ENCODE measurements at places on chromosomes 6 and 20.
A peak's percentile ranks its signal among the peaks of the same experiment; 100 is the strongest.

- no peak for DNase-seq
These were observed 34.2 kb upstream of the GFRAL start for GRCh38 chr6:55293116-55293515.

- no peak for DNase-seq
These were observed 10.9 kb upstream of the NELFCD start for GRCh38 chr20:58970146-58970545.

DNA sequence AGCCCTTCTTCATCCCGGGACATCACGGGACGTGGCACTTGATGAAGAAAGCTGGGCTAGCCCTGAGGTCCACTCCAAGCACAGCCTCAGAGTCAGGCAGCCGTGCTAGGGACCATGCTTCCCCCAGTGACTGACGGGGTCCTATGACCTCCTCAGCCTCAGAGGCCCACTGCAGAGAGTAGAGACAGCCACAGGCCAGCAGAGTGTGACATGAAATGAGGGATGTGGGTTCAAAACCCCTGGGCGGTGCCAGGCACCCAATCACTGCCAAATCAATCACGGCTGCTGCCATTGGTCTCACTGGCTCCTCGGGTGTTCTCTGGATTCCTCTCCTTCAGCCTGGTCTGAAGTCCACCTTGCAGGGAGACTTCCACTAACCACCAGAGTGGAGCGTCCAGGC, 197.7 kb upstream of the CDH4 start:
- DNase-seq, result no peak

GRCh38 chr6:148203970-148204369, 138.7 kb upstream of the SASH1 start:
- no peak for DNase-seq

GRCh38 chr6:135043364-135043763, 11.3 kb downstream of the HBS1L start:
- no peak for DNase-seq

DNA sequence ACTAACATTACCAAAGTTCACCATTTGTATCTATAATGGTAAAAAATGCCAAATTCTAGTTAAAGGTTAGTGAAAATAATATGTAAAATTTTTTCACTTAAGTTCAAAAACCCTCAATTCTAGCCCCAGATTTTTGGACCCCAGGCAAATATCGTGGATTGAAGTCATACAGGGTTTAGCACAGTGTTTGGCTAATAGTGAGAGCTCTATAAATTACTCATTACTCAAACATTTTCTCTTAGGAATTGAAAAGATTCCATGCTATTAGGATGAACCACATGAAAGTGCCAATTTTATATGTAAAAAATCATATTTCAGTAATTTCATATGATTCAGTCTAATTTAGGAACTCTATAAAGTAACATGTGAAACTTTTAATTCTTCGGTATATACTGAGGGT, 170.3 kb upstream of the PREP start:
- no peak for DNase-seq

- DNase-seq, result no peak
These were observed 14.3 kb upstream of the TRPC4AP start for GRCh38 chr20:35106827-35107380.

GRCh38 chr20:3751305-3751674, 16.3 kb downstream of the ADISSP start:
- DNase-seq, result no peak

DNA sequence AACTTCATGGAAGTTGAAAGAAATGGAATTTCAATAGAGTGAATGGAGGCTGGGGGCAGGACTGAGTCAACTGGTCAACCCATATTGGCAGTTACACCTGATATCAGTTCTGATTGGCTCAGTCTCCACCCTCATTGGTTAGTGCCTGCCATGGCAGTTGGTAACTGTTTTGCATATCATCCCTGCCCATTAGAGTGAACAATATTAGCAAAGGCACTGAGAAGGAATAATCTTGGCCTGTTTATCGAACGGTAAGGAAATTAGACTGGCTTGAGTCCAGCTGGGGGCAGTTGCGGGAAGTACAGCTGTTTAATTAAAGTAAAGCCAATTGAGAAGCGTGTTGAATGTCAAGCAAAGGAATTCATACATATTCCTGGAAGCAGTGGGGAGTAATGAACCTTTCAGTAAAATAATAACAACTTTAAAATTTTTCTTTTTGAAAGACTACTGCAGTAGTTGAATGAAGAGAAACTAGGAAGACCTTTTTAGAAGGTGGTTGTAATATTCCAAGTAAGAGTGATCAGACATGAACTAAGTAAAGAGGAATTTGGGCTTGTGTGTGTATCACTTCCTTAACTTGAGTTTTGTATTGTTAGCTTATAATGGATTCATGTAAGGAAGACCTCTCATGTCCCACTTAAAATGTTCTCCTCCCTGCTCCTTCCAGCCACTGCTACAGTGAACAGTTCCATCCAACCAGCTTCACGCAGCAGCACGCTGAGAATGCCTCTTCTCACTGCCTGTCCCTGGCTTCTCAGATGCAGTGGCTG, 17.2 kb upstream of the FAM50B start:
- no peak for DNase-seq

GRCh38 chr6:138005846-138006245, 101.4 kb downstream of the PERP start:
- peak; percentile 11 for DNase-seq

GRCh38 chr6:127200114-127200513, 66.5 kb upstream of the RNF146 start:
- no peak for DNase-seq

- DNase-seq, result no peak
These were observed 34.3 kb downstream of the SNX5 start for GRCh38 chr20:17934141-17934862.

DNA sequence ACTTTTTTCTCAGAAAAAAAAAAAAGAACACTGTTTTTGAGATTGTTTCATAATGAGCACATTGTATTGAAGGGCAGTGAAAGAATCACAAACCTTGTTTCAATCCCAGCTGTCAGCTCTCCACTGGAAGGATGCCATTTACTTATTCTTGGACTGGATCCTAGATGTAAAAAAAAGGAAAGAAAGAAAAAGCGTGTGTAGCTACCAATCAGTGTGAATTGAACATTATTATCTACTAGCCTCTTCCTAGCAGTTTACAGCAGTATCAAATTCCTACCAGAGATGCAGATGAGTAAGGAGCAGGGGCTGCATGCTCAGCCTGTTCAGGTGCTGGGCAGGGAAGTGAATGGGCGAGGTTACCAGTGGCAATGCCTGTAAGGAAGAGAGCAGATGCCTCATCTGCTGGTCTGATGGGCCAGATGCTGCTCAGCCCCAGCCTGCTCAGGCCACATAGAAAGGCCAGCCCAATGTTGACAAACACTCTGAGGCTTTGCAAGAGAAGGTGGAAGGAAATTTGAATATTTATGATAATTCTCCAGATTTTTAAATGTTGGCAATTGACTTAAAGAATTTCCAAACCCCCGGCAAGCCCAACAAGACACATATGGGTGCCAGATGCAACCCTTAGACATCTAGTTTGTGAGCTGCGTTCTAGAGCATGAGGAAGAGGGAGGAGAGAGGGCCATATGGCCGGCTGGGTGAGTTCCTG, 189.5 kb downstream of the IBTK start:
- peak; percentile 98 for DNase-seq

- DNase-seq, result no peak
These were observed 31.1 kb upstream of the CARMIL1 start for GRCh38 chr6:25248123-25248522.

GRCh38 chr6:167820681-167821080, 6.0 kb upstream of the AFDN start:
- no peak for DNase-seq

- peak; percentile 31 for DNase-seq
These were observed 149.0 kb upstream of the FUT9 start for GRCh38 chr6:95866732-95867131.

DNA sequence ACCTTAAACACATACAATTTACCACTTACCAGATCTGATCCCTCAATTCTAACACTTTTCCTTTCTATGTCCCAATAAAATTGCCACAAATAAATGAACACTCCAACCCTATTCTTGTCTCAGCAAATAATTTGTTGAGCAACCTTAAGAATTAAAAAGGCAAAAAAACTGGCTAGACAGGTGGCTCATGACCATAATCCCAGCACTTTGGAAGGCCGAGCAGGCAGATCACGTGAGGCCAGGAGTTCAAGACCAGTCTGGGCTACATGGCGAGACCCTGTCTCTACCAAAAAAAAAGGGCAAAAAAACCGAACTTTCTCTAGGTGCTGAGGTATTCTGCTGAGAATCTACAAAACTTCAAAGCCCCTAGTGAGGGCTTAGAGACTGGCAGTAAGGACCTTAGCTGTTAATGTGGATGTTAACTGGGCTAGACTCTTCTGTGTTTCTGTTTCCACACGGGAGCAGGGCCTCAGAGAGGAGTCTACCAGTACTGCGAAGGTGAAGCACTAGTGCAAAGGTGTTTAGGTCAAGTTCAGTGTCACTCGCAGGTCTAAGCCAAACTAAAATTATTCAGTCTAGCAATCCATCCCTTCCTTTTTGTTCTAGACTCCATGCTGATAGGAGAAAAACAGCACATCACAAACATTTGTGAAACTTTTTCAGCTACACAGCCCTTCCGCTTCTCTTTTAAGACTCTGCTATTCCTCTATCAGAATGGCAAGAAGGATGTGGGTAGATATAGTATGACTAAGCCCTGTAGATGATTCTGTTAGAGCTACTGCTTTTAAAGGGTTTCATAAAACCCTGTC, 2.6 kb downstream of the FASTKD5 start:
- DNase-seq, result no peak

DNA sequence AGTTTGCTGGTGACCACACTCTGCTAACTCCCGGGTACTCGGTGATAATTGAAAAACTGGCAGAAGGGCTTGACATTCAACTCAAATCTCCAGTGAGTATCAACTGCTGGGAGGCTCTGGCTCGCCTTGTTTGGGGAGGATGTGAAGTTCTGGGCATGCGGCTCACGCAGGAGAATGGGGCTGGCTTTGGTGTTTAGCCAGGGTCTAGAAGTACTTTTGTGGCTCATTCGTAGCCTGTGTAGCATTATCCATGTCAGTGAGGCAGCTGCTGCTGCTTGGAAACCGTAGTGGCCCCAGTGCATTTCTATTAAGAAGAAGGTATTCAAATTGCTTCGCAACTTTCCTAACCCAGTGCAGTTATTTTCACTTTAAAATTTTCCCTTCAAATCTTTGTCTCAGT, 52.2 kb downstream of the KDM1B start:
- DNase-seq, result peak; percentile 75

DNA sequence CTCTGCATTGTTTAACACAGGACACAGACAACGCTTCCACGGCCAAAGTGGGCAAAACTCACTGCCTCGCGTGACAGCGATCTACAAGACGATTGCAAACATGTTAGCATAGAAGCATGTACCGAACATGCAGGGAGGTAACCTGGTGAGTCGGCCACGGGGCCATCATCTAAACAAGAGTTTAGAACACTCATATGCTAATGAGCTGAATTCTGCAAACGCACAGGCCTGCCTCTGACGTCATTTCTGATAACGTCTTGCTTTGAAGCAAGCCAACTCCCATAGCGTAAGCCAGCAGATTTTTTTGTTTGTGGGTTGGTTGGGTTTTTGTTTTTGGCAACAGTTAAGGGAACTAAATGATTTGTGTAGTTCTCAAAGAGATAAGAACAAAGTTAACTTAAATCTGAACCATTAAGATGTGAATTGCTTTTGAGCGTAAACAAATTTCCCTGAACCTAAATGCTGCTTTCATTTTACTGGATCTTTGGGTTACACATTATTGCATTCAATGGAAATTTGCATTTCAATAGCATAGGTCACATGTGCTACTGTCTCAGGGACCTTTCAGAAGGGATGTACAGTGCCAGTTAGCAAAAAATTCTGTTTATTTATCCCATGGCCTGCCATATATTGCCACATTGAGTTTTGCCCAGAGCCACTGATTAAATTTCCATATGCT, 184.5 kb upstream of the PDE10A start:
- DNase-seq, result peak; percentile 53

DNA sequence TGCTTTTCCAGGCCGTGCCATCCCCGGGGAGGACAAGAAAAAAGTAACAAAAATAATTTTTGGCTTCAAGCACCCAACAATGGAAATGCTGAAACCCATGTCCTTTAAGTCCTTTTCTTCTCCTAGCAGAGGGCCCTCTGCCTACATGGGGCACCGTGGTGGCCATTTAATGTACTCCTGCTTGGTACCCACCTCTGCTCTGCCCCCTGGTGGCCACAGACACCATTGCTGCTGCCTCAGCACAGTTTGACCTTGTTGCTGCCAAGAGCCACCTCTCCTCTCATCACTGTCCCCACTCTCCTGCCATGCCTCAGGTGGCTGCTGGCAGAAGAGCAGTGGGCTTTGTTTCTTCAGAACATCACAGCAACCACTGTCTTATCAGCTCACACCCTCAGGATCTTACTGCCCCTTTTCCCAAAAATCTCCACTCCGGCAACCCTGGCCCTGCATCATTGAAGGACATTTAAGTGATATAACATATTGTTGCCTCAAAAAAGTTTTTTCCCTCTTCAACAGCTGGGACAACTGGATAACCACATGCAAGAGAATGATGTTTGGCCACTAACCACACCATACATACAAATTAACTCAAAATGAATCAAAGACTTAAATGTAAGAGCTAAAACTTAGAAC, 12.9 kb upstream of the ARMC2 start:
- peak; percentile 84 for DNase-seq

DNA sequence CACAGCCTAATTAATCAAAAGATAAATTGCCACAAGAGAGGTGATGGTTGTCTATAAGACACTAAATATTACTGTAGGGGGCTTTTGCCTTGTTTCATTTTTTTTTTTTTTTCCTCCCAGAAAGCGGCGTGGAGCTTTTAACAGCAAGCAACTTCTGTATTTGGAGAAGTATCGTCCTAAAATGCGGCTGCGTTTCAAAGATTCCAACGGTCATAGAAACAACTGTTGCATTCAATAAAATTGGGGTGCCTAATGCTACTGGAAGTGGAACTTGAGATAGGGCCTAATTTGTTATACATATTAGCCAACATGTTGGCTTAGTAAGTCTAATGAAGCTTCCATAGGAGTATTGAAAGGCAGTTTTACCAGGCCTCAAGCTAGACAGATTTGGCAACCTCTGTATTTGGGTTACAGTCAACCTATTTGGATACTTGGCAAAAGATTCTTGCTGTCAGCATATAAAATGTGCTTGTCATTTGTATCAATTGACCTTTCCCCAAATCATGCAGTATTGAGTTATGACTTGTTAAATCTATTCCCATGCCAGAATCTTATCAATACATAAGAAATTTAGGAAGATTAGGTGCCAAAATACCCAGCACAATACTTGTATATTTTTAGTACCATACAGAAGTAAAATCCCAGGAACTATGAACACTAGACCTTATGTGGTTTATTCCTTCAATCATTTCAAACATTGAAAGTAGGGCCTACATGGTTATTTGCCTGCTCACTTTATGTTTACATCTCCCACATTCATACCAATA, 7.8 kb downstream of the LOC128125822 start:
- DNase-seq, result no peak

DNA sequence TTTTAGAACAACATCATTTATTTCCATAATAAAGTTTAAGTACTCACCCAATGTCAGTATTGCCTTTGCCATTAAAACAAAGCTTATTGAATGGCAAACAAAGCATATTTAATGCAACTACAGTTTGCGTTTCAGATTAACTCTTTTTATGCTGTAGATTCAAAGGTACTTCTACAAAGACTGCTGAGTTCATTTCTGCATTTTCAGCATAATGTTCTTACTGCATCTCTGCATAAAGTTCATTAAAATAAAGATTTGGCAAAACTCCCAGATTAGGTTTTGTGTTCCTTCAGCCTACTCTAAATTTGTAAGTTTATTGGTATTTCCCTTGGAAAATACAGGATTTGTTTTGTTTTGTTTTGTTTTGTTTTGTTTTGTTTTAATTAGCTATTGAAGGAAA, 359.4 kb downstream of the ADGRB3 start:
- DNase-seq, result no peak
